D341Med (cell line): ENCODE measurements at places on chromosomes 3 and 15.

DNA sequence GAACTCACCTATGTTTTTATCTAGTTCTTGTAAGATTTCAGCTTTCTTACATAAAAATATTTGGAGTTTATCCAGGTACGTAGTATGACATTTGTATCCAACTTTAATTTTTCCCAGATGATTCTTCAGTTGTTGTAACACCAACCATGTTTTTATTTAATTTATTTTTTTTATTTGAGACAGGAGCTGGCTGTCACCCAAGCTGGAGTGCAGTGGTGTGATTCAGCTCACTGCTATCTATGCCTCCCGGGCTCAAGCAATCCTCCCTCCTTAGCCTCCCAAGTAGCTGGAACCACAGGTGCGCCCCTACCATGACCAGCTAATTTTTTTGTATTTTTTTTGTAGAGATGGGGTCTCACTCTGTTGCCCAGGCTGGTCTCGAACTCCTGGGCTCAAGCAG, 6.6 kb downstream of the XYLB start:
- DNase-seq: no peak

DNA sequence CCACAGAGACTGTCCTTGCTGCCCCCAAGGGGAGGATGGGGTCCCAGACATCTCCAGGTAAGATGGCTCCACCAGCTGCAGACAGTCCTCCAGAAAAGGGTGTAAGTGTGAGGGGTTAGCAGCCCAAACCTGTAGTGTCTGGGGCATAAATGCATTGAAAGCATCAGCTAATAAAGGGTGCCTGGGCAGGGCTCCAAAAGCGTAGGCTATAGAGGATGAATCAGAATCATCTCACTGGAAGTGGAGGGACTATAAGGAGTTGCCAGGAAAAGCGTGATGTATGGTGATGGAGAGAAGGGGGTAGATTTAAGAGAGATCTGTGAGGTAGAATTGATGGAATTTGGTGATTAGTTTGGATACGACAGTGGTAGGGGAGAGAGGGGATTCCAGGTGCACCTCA, 79.9 kb upstream of the ONECUT1 start:
- DNase-seq: no peak

DNA sequence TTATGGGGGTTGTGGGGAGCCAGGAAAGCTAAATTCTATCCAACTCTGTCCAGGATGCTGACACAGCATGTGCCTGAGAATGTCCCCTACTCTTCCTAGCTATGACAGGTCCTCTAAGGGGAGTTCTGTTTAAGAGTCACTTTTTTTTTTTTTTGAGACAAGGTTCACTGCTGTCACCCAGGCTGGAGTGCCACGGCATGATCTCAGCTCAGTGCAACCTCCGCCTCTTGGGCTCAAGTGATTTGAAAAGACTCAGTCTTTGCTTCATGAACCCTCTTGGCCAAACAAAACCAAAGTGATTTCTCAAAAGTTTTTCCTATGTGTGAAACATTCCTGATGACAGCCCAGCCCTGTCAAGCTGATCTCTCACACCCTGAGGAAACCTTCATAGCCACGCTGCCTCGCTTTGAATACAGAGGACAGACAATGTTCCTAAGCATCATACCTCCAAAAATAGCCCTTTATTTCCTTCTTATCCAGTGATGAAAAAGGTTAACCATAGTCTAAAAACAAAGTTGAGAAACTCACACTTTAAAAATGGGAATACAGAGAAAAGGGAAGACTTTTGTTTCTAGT, 105.5 kb upstream of the PROK2 start:
- no peak for DNase-seq

GRCh38 chr15:36511594-36511993, 67.8 kb upstream of the CDIN1 start:
- DNase-seq: no peak

DNA sequence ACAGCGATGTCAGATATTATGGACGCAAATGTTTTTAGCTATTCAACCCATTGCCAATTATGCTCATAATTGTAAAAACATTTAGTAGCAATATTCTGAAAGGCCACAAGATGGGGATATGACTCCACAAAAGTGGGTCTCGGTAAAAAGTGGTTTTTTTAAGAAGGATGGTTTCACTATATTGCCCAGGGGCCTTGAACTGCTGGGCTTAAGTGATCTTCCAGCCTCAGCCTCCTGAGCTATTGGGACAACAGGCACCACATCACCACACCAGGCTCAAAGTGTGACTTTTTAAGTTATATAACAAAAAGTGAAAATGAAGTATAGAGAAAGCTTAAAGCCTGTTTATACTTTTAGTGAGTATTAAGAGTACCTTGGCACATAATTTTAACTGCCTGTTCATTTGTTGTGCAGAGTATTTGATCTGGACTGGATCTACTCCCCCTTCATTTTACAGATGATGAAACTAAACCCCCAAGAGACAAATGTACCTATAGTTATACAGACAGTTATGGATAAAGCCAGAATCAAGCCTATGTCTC, 9.4 kb downstream of the NAA50 start:
- DNase-seq: peak; percentile 50

- DNase-seq: no peak
Measured at GRCh38 chr3:150307311-150308036, 100.6 kb upstream of the TSC22D2 start.

GRCh38 chr3:119409844-119410243, 53.6 kb downstream of the TMEM39A start:
- DNase-seq: no peak
